ENCODE measurements at places on chromosomes 3 and 15.
A peak's percentile ranks its signal among the peaks of the same experiment; 100 is the strongest.

DNA sequence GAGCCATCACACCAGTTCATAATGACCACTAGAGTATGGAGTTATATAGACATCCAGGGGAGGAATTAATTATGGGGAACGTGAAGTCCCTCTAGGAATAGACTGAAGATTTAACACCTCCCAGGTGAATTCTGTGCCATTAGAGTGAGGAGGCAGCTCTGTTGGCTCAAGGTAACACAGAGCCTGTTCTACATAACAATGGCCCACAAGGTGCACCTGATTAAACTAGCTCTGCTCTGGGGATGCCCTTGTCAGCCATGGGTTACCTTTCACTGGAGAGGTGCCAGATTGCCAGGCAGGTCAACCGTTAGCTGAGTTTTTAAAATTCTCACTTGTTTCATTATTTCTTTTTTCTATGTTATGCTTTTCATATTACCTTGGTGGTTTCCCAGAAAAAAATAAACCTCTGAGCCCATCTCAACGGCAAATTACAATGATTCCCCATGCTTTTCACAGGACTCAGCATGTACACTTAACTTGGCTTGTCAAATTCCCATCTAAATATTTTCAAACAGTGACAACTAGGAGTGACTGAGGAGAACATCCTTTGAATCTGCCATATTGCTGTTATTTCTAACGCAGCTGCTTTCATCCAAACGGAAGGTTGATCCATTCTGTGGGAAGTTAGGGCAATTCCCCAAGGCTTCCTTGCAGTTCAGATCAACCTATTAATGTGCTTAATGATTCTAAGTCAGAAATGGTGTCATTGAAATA lies 512.9 kb downstream of the MCTP2 start:
- no peak for DNase-seq

GRCh38 chr3:115513416-115513800 lies 109.9 kb upstream of the GAP43 start:
- no peak for DNase-seq

GRCh38 chr15:52673312-52673711 lies 5.9 kb downstream of the ATOSA start:
- no peak for DNase-seq

DNA sequence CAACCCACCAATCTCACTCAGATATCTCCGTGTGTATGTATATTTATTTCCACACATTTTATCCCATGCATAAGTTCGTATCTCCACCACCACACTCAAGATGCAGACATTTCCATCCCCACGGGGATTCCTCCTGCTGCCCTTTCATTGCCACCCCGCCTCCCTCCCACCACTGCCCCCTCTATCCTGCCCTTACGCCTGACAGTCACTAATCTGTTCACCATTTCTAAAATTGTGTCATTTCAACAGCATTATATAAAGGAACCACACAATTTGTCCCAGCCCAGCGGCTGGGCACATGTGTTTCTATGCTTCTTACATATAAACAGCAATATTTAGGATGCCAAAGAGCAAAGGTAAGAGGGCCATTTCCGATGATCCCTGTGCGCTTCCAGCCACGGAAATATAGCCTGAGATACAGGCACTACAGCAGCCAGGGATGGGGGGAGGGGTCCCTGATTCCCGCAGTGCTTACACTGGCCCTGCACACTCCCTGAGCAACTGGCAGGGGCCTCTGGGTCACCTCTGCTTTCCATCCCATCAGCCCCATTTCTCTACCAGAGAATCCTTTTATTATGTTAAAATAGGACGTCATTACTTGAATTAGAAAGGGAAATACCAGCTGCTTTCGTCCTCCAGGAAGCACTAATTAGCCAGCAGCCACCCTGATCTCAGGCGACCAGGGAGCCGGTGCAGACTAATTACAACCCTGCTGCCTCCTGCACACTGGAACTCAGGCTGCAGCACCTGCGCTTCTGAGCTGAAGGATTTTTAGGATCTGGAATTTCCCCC lies 372.0 kb upstream of the ATP10A start:
- DNase-seq = no peak

- DNase-seq = peak; percentile 61
Observed at GRCh38 chr3:50237133-50237651, 1.2 kb downstream of the GNAI2 start.

- no peak for DNase-seq
Observed at GRCh38 chr15:90558171-90558573, 28.4 kb downstream of the CRTC3 start.

GRCh38 chr3:66839508-66839907 lies 158.6 kb upstream of the KBTBD8 start:
- no peak for DNase-seq

GRCh38 chr3:9098716-9099675 lies 135.7 kb upstream of the RAD18 start:
- no peak for DNase-seq

GRCh38 chr3:153957421-153957820 lies 163.8 kb upstream of the ARHGEF26 start:
- no peak for DNase-seq

DNA sequence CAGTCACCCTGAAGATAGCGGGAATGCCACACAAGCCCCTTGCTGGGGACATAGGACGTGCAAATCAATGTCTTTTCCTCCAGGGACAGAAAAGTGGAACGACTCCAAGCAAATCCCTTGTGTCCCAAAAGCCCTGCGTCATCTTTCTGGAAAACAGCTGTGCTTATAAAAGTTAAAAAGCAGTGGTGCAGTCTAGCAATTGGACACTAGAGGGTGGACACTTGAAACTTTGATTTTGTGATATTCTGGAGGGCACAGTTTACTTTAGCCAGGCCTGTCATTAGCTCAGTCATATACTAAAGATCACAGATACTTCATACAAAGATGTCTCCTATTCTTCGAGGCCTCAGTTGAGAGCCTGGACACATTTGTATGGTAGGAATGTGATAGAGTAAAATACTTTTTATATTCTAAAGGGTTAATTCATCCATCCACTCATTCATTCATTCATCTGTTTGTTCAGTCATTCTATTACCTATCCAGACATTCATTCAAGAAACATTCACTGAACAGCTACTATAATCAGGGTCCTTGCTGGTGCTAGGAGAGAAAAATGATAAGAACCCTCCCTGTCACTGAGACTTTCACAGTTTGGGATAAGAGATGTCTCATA lies 63.8 kb upstream of the ANKRD34C start:
- no peak for DNase-seq

- DNase-seq = no peak
Observed at GRCh38 chr15:42788725-42789124, 51.8 kb upstream of the CDAN1 start.

GRCh38 chr15:53831907-53832770 lies 72.7 kb upstream of the WDR72 start:
- DNase-seq = no peak

GRCh38 chr3:195077611-195078540 lies 193.1 kb downstream of the XXYLT1 start:
- DNase-seq = peak; percentile 10

GRCh38 chr15:69675731-69676130 lies 223.1 kb downstream of the RPLP1 start:
- DNase-seq = no peak

DNA sequence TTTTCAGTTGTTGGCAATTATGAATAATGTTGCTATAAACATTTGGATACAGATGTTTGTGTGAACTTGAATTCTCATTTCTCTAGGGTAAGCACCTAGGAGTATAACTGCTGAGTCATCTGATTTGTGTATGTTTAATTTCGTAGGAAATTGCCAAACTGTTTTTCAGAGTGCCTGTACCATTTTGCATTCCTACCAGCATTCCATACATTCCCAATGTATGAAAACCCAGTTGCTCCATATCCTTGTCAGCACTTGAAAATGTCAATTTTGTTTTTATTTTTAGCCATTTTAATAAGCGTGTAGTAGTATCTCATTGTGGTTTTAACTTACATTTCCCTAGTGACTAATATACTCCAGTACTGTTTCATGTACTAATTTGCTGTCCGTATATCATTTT lies 98.5 kb upstream of the TSC22D2 start:
- no peak for DNase-seq

GRCh38 chr15:33985287-33985686 lies 17.0 kb downstream of the CHRM5 start:
- no peak for DNase-seq

- no peak for DNase-seq
Observed at GRCh38 chr3:107521469-107522059, 1.2 kb upstream of the BBX start.

DNA sequence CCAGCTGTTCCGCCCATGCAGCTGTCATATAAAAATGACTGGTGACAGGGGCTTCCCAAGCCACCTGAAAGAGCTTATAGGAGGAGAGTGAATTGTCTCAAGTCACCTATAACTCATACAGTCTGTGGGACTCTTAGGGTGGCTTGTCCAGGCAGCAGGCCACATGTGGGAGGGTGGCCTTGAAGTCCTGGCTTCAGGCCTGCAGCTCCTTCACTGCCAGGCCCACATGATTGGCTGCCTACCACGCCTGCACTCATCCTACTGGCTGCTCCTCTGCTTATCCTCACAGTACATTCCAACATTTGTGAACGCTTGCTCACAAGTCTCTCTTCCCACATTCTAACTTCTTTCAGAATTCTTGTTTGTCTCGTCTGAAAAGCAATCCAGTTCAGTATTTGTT lies 41.1 kb upstream of the TIPARP start:
- DNase-seq = no peak

- DNase-seq = peak; percentile 39
Observed at GRCh38 chr15:40252438-40253166, 13.7 kb downstream of the PAK6 start.

DNA sequence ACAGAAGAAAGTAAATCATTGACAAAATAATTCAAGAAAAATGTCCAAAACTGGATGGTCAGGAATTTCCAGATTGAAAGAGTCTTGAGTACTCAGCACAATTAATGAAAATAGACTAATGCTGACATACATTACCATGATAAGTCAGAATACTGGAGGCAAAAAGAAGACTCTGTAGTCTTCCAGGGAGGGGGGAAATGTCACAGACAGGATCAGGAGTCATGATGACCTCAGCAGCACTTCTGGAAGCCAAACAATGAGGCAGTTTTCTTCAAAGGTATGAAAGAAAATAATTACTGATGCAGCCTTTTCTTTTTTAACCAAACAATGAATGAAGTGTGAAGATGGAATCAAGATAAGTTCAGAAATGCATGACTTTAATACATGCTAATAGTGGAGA lies 30.1 kb upstream of the SLC22A13 start:
- DNase-seq = no peak

DNA sequence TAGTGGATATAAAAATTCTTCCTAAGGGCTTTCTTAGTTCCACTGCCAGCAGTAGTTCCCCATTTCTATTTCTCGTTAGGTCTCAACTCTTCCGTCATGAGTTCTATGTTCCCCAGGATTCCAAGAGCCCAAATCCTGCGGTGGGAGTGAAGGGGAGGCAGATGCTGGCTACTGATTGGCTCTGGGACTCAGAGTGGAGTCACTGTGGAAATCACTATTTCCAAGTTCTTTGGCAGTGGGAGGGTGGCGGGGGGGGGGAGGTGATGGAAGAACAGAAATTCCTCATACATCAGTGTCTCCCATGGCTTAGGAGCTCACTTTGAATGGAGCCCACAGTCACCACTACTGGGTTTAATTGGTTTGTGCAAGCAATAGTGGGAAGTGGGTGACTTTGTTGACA lies 5.6 kb downstream of the CCR1 start:
- DNase-seq = no peak

- DNase-seq = no peak
Observed at GRCh38 chr3:37611771-37612170, 249.9 kb upstream of the CTDSPL start.

- DNase-seq = no peak
Observed at GRCh38 chr3:37400945-37401344, 226.6 kb upstream of the LRRFIP2 start.

GRCh38 chr3:141021261-141021660 lies 29.9 kb upstream of the SPSB4 start:
- no peak for DNase-seq

All from activated naive CD4-positive, alpha-beta T cell treated with anti-CD3 and anti-CD28 coated beads, Interleukin-2, amount 10 ng/mL, durations not matched to agents 7 days and 5 days (primary cell).